ENCODE measurements at places on chromosomes 4 and X. TPM values are rescaled to one million over a fixed set of nuclear protein-coding genes. Genes with fewer than 3 reads are reported as not detected.

TCEAL6 gene
- 5.9 TPM for total RNA-seq

LRCH2 gene
- total RNA-seq, result 45.7 TPM

IL21 gene
- not detected for total RNA-seq

SPRY1 gene
- total RNA-seq, result 14.4 TPM

AMMECR1 gene
- 8.8 TPM for total RNA-seq

NHS gene
- total RNA-seq, result 7.5 TPM

NPY1R gene
- 40.4 TPM for total RNA-seq

Measured in parietal lobe (tissue), 2 donors.